GM19239 (cell line): ENCODE measurements at places on chromosomes 3 and 15.

- DNase-seq = no peak
Measured at GRCh38 chr3:184336547-184337398, 627 bp upstream of the FAM131A start.

- no peak for DNase-seq
Measured at GRCh38 chr3:38345879-38346586, 552 bp upstream of the XYLB start.

GRCh38 chr3:38148311-38148882, 9.9 kb downstream of the MYD88 start:
- DNase-seq = no peak

- no peak for DNase-seq
Measured at GRCh38 chr3:107868449-107868848, 222.4 kb downstream of the CD47 start.

GRCh38 chr3:127629467-127630403, 750 bp downstream of the PODXL2 start:
- DNase-seq = peak; percentile 16

- no peak for DNase-seq
Measured at GRCh38 chr3:195033531-195034091, 237.3 kb downstream of the XXYLT1 start.

GRCh38 chr3:135528413-135529015, 437.0 kb upstream of the PPP2R3A start:
- no peak for DNase-seq

DNA sequence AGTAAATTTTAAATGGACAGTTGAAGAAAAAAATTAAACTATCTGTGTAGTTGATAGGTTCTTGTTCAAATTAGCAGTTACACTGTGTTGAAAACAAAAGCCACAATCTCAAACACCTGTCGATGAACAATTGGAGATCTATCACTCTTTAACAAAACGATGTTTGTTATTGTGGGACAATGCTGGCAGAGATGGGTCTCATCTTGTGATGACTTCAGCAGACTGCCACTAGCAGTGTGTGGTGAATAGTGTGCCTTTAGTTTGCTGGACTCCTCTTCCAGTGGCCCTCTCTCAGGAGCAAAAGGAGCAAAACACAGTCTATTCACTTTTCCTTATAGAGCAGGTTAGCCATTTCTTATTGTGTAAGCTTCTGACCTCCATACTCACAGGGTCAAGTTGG, 14.7 kb upstream of the TRIM59 start:
- no peak for DNase-seq

- no peak for DNase-seq
Measured at GRCh38 chr3:18946524-18946923, 201.8 kb upstream of the KCNH8 start.

DNA sequence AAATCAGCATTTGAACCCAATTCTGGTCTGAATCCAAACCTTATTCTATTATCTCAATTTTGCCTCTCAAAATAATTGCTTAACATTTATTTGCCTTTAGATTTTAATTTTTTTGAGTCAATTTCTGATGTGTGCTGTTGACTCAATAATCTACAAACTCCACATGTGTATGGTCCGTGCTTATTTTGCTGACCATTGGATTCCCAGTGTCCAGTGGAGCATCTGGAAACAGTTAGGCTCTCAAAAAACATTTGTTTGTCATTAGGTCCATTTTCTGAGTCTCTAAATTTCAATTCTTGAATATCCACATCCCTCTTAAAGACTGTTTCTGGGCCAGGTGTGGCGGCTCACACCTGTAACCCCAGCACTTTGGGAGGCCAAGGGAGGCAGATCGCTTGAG, 19.2 kb upstream of the MYZAP start:
- no peak for DNase-seq

- no peak for DNase-seq
Measured at GRCh38 chr15:69034352-69034751, 19.9 kb downstream of the NOX5 start.

- DNase-seq = no peak
Measured at GRCh38 chr15:90869140-90869541, 753 bp downstream of the FURIN start.

- no peak for DNase-seq
Measured at GRCh38 chr3:129254536-129255230, 5.3 kb downstream of the COPG1 start.

DNA sequence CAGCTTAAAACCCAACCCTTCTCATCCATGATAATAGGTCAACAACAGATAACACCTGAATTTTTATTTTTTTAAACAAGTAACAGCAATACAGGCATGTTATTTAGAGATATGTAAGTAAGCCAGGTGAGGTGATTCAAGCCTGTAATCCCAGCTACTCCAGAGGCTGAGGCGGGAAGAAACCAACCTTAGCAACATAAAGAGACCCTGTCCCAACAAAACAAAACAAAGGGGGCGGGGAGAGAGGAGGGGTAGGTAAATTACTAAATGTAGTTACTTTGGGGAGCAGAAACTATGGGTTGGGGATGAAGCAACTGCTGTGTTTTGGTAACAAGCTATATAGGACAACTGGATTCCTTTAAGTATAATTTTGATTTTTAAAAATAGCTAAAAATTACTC, 47.0 kb downstream of the GNB4 start:
- DNase-seq = no peak

DNA sequence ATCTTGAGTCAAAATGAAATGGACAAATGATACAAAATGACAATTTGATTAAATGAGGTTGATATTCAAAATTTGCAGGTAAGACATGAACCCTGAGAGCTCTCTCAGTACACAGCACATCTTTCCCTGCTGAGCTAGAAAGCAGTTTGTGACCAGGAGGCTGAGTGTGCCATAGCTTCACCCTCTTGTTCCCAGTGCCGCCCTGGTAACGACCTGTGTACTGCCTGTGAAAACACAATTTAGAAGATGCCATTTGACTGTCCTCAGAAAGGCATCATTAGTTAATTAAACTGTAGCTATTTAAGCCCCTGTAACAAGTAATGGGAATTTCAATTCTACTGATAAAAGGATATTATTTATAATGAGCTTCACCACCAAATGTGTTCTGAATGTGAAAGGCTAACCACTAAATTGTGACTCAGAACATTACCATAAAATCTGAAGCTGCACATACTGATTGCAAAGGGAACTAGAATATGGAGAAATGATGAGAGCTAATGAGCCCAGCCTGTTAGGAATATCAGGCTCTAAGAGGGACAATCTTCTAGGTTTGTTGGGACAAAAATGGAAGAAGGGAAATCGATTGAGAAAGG, 212.9 kb upstream of the ARPP21 start:
- DNase-seq = no peak

- no peak for DNase-seq
Measured at GRCh38 chr15:76299786-76300185, 11.5 kb downstream of the ETFA start.

DNA sequence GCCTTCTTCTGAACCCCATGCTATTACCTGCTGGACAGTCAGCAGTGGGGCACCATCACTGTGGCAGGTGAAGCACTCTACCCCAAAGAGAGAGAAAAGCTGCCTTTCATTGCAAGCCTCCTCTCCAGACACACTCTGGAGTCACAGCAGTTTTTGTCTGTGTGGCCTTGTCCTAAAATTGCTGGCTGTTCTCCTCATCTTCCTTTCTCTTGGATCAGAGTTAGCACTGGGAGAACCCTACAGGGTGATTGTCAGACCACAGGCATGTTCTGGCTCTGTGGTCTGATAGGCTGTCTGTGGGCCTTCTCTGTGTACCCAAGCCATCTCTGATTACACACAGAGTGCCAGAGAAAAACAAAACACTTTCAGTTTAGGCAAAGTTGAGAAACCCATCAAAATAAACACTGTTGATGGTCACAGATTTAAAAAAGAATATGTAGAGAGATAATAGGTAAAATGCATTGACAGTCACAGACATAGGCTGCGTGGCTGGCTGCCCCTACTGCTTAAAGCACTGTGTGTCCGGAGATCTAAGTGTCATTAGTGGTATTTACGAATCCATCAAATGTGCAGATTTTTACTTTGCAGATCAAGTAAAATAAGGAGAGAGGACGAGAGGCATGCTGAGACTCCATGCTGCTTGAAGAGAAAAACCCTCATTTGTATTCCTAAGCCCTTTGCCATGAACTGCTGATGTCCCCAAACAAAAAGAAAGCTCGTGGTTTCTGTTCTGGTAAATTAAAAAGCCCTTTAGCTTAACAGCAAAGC, 689.9 kb downstream of the TUSC7 start:
- no peak for DNase-seq

DNA sequence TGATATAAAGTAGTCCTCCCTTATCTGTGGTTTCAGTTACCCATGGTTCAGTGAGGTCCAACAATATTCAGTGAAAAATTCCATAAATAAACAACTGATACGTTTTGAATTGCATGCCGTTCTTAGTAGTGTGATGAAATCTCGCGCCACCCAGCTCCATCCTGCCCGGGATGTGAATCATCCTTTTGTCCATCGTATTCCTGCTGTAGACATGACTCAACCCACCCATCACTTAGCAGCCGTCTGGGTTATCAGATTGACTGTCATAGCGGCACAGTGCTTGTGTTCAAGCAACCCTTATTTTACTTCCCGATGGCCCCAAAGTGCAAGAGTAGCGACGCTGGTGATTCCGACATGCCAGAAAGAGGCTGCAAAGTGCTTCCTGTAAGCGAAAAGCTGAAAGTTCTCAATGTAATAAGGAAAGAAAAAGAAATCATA, 48.0 kb upstream of the MEX3B start:
- no peak for DNase-seq

GRCh38 chr15:51620641-51621040, 1.9 kb downstream of the DMXL2 start:
- DNase-seq = no peak

- no peak for DNase-seq
Measured at GRCh38 chr3:172379372-172379771, 68.9 kb downstream of the GHSR start.

DNA sequence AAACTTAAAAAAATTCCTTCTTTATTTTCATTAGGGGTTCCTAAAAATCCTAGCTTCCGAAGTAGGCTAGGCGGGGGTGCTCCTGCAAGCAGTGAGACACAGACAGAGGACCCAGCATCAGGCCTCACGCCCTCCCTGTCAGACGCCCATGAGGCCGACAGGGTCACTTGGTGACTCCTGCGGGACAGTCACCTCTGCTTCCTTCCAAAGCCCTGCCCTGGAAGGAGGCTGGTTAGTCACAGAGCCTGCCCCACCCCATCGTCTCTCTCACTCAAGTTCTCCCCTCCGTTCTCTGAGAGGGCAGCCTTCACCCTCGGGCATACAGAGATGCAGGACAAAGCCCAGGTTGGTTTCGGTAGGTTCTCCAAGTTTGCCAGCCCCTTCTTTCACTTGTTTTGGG, 38.6 kb downstream of the EHD4 start:
- no peak for DNase-seq

DNA sequence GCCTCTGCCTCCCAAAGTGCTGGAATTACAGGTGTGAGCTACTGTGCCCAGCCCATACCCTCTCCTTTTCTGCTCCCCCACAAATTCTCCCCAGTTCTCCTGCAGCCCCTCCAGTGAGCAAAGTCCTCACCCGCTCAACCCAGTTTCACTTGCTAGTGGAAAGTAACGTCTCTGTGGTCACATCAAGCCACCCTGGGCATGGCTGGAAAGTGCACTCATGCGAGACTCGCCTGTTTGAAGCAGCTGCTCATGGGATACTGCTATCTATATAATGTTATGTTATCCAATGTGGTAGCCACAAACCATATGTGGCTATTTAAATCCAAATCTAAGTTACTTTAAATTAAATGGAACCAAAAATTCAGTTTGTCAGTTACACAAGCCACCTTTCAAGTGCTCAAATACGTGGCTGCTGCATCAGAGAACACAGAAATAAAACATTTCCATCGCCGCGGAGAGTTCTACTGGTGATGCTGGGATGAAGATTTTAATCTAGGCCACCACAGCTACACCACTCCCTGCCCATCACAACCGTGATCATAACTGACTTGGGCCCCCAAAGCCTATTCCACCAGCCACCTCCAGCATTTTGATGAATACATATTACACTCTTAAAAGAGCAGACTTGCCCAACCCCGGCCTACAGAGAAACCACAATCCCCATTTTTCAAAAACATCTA, 119.4 kb downstream of the LIPC start:
- peak; percentile 35 for DNase-seq

GRCh38 chr15:74258456-74259291, 22.5 kb downstream of the CCDC33 start:
- DNase-seq = no peak

GRCh38 chr3:122560680-122561079, 3.4 kb downstream of the PARP9 start:
- DNase-seq = peak; percentile 48

DNA sequence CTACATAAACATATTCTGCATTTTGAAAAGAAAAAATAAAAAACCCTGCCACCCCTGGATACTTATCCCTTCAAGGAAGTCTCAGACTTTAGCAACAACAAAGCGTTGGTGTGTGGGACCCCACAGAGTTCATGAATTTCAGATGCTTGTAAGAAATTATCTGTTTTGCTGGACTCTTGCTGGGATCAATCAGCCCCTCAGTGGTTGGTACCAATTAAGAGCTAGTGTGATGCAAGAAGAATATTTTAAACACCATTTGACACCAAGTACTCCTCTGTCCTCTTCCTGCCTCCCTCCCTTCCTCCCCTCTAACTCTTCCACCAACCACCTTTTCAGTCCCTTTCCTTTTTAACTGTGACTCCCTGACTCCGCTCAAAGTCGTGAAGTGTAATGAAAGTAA, 51.5 kb downstream of the SST start:
- no peak for DNase-seq

DNA sequence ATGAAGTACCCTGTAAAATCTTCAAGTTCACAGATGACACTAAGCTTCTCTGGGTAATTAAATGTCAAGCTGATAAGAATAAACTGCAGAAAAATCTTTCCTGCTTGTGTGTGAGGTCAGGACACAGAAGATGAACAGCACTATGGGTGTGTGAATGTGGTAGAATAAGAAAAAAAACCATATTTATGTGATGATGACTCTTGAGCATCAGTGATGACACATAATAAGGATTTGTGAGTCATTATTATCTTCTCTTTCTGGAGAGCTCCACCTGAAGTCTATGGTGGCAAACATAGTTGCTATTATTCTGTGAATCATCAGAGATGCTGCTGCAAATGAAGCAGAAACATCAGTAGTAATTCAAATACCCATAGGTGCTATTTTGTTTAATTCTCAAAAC, 422.4 kb downstream of the DIPK2A start:
- no peak for DNase-seq

DNA sequence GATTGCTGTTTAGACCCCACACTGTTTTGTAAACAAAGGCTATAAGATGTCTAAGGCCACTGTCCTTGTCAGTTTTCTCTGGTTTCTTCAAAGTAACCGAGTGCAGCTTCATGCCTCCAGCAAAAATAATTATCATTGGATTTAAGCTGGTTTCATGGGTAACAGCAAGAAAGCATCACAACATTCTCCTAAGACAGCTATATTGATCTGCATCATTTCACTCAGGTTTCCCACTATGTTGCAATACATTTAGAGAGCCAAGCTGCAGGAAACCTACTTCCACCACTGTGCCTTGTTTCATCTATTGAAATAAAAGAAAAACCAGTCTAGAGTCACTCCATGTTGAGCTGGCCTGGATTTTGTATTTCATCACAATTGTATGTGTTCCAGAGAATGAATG, 351.4 kb downstream of the OXSM start:
- DNase-seq = no peak

GRCh38 chr3:142152384-142152783, 3.0 kb upstream of the TFDP2 start:
- DNase-seq = no peak

- no peak for DNase-seq
Measured at GRCh38 chr15:70340494-70340870, 242.8 kb upstream of the TLE3 start.
